Kidney (tissue), 22 donors: ENCODE measurements at places on chromosomes 11 and 22. TPM values are rescaled to one million over a fixed set of nuclear protein-coding genes. Genes with fewer than 3 reads are reported as not detected.
A peak's percentile ranks its signal among the peaks of the same experiment; 100 is the strongest.

GRCh38 chr22:19823902-19824211, 30.8 kb downstream of the GNB1L start:
- H3K36me3 ChIP-seq, result no peaks in the 10 kb centered on the region
- no peak for DNase-seq
- no peaks in the 10 kb centered on the region for H3K27me3 ChIP-seq
- H3K27ac ChIP-seq, result no peak overlapping the region

Gene PRRG4
- 18.4 TPM for total RNA-seq

- no peak overlapping the region for H3K27ac ChIP-seq
- H3K4me3 ChIP-seq, result no peak overlapping the region
- no peaks in the 10 kb centered on the region for H3K36me3 ChIP-seq
- no peaks in the 10 kb centered on the region for H3K27me3 ChIP-seq
These were observed 60.6 kb upstream of the ARHGAP20 start for GRCh38 chr11:110772863-110773262.

DNA sequence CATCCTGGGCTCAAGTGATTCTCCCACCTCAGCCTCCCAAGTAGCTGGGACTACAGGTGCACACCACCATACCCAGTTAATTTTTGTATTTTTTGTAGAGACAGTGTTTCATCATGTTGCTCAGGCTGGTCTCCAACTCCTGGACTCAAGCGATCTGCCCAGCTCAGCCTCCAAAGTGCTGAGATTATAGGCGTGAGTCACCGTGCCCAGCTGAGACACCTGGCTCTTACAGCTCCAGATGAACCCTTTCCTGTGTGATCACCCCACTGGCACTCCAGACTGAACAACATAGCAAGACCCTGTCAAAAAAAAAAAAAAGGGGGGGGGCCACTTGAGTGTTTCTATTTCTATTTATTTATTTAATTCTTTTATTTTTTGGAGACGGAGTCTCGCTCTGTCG, 1.0 kb upstream of the ADSL start:
- peaks cover 5% of the 10 kb centered on the region for H3K36me3 ChIP-seq
- peaks cover 11% of the 10 kb centered on the region for H3K4me1 ChIP-seq
- DNase-seq, result no peak
- peak overlapping the region; percentile 93 for H3K4me3 ChIP-seq
- no peak overlapping the region for H3K27ac ChIP-seq
- H3K27me3 ChIP-seq, result no peaks in the 10 kb centered on the region

DNA sequence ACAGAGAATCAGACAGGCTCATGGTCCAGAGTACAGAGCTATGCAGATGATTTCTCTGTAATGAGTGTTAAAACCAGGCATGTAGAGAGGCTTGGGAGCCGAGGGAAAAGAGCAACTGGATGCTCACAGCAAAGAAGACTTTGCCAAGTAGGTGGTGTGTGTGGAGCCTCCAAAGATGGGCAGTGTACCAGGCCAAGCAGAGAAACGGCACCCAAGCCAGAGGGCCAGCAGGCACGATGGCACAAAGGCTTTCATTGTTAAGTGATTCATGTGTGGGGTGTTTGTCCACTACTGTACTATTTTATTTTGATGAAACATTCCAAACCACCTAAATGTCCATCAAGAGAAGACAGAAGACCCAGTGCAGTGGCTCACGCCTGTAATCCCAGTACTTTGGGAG, 11.1 kb downstream of the RANGAP1 start:
- H3K4me3 ChIP-seq, result no peak overlapping the region
- H3K27me3 ChIP-seq, result no peaks in the 10 kb centered on the region
- peaks cover 41% of the 10 kb centered on the region for H3K36me3 ChIP-seq
- no peak overlapping the region for H3K27ac ChIP-seq

Gene YAP1
- total RNA-seq, result 106 TPM

DNA sequence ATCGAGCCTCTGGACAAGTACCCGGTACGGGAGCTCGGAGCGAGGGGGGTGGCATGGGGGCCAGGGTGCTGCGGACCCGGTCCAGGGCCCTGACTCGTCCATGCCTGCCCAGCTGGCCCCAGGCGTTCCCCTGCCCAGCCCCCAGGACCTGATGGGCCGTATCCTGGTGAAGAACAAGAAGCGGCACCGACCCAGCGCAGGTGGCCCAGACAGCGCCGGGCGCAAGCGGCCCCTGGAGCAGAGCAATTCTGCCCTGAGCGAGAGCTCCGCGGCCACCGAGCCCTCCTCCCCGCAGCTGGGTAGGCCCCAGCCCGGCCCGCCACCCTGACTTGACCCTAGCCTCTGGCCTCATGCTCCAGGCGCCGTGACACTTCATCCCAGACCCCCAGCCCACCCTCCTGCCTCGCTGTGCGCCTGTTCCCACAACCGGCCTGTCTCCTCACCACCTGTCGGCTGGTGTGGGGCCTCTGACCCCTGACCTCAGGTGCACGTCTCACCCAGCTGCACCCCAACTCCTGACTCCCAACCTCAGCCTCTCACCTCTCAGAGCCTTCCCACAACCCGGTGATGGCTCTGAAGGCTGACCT, 7.7 kb downstream of the PLCB3 start:
- DNase-seq, result no peak
- no peak overlapping the region for H3K4me3 ChIP-seq
- H3K36me3 ChIP-seq, result no peaks in the 10 kb centered on the region
- H3K4me1 ChIP-seq, result peaks cover 2% of the 10 kb centered on the region
- H3K27me3 ChIP-seq, result no peaks in the 10 kb centered on the region

Gene HTR3A
- total RNA-seq, result 1.1 TPM

DNA sequence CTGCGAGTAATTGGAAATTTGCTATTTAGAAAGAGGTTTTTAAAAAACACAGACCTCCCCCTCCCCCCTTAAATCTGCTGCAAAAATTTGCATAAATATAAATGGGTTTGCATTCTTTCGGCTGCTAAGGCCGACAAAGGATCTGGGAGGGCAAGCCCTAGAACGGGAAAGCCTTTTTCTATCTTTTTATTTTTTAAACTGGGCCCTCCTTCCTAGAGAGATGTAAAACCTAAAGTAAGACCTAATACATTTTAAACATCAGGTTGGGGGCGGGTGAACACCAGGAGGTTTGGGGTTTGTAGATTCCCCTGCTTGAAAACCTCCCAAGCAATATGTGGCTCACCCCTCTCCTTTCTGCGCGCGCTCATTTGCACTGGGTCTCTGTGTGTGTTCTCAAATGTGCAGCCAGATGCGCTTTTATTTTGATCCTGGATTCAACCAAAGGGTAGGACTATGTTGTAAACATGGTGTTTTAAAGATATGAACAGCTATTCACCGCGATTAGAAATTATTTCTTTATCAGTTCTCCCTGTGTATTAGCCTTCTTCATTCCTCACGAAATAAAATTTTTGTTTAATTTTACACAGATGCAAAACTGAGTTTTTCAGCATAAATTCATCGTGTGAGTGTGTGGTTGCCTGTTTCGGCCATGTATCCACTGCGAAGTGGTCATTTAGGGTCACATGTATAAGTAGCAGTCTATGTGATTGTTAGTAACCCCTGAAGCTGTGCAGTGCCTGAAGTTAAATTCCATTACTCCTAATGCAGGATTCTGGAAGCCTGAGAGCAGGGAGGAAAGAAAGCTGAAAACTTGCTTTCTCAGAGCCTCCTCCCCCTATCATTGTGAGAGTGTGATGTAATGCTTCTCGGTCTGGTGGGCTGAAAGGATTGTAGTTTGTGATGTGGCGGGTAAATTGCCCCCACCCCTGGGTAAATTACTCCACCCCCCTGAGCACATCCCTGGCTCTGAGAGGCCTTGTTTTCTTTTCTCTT, 988 bp downstream of the TNRC6B start:
- H3K36me3 ChIP-seq, result no peaks in the 10 kb centered on the region
- DNase-seq, result no peak
- no peaks in the 10 kb centered on the region for H3K27me3 ChIP-seq
- H3K4me3 ChIP-seq, result peak overlapping the region; percentile 85
- H3K27ac ChIP-seq, result peak overlapping the region; percentile 60
- H3K4me1 ChIP-seq, result peaks cover 19% of the 10 kb centered on the region

DNA sequence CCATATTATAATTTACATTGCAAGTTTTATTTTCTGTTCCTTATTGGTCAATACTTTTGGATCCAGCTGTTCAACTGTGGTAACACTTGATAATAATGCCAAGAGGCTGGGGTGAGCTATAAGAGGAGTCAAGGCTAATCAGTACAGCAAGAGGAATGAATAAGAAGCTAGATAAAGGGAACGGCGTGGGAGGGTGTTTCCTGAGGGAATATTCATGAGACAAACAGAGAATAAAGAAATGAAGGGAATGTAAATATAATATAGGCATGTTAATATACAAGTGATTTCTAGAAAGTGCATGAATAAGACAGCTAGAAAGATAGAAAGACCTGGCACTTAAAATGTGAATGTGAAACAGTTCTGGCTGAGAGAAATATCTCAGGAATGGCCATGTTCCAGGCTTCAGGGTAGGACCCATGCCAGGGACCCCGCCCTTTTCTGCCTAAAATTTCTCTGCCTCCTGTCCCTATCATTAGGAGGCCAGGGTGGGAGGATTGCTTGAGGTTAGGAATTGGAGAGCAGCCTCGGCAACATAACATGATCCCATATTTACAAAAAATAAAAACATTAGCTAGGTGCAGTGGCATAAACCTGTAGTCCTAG, 3.9 kb downstream of the OR51B4 start:
- H3K36me3 ChIP-seq, result no peaks in the 10 kb centered on the region
- no peak overlapping the region for H3K27ac ChIP-seq
- DNase-seq, result no peak
- no peak overlapping the region for H3K4me3 ChIP-seq

- H3K4me3 ChIP-seq, result no peak overlapping the region
- no peaks in the 10 kb centered on the region for H3K27me3 ChIP-seq
- DNase-seq, result no peak
- H3K27ac ChIP-seq, result no peak overlapping the region
- H3K4me1 ChIP-seq, result no peaks in the 10 kb centered on the region
- H3K36me3 ChIP-seq, result no peaks in the 10 kb centered on the region
These were observed 102.7 kb downstream of the TRAF6 start for GRCh38 chr11:36407356-36407755.

- no peaks in the 10 kb centered on the region for H3K27me3 ChIP-seq
- no peak for DNase-seq
These were observed 1.3 kb downstream of the RNF169 start for GRCh38 chr11:74749965-74750296.

Gene TENM4
- 31.0 TPM for total RNA-seq

DNA sequence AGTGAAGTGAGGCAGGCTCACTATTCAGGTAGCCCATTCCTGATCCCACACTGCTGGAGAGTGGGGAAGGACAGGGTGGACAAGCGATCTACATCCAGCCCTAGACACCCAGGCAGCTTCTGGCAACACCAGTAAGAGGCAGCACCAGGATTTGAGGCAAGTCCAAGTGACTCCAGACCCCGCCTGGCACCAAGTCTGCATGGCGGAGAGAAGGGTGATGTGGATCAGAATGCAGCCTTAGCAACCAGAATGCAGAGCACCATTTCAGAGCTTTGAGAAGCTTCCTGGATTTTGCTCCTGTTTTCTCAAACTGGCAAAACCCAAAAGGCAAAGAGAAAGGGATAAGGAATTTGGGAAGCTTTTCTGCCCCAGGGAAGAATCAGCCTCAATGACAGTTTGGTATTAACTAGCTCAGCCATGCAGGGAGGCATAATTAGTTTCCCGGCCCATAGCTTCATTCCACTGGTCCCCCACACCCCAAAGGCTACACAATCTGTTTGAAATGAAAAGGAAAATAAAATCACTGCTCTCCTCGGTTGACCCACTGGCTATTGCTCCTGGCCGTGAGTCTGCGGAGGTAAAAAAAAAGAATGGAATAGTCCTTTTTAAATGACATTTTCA, 17.3 kb downstream of the GALNT18 start:
- H3K27ac ChIP-seq, result no peak overlapping the region
- H3K36me3 ChIP-seq, result no peaks in the 10 kb centered on the region
- H3K27me3 ChIP-seq, result no peaks in the 10 kb centered on the region
- H3K4me3 ChIP-seq, result peak overlapping the region; percentile 11
- H3K4me1 ChIP-seq, result no peaks in the 10 kb centered on the region
- no peak for DNase-seq

GRCh38 chr11:23205156-23205871, 345.0 kb upstream of the CCDC179 start:
- H3K4me3 ChIP-seq, result no peak overlapping the region
- no peaks in the 10 kb centered on the region for H3K36me3 ChIP-seq
- H3K27me3 ChIP-seq, result no peaks in the 10 kb centered on the region
